DMS 273 treated with DMSO at 0.1 percent for 48 hours (cell line): ENCODE measurements at places on chromosomes 1 and 21.

- no peak for DNase-seq
These were observed 13.6 kb downstream of the CSTB start for GRCh38 chr21:43762303-43763128.

DNA sequence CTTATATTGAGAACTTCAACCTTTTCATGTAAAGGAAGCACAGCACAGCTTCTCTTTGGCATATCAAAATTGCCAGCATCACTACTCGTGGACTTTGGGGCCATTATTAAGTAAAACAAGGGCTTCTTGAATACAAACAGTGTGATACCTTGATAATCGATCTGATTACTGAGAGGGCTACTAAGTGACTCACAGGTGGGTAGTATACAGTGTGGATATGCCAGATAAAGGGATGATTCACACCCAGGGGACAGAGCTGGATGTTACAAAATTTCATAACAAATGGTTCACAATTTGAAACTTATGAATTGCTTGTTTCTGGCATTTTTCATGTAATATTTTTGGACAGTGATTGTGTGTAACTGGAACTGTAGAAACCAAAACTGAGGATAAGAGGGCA lies 15.4 kb downstream of the HDAC1 start:
- no peak for DNase-seq

DNA sequence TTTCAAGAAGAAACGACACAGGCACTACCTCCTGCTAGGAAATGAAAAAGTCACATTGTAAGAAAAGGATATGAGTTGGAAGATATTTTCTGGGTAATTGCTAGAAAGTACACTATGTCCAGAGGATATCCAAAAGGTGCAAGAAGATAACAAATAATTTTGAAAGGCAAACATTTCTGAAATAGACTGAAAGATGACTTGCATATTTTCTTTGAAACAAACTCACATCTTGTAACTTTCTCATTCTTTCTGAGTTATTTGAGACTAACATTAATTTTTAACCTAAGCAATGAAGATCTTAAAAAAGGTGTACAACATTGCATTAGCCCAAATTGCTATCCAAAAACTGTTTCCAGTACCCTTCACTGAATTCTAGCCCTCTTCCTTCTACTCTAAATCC lies 79.6 kb upstream of the KCTD3 start:
- DNase-seq: no peak

DNA sequence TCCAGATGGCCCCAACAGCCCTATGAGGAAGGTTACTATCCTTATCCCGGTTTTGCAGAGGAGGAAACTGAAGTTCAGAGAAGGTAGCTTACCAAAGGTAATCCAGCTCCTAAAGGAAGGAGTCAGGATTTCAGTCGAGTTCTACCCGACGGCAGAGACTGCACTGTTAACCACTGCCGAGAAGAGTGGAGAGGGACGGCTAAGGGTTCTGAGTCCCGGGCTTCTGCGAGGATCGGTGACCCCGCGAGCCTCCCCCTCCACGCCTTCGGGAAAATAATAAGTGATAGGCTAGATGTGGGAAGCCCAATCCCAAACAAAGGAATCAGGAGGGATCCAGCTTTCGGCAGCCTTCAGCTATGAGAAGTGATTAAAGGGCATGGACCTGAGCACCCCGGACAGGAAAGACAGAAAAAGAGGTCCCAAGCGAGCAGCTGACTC lies 587 bp downstream of the TMEM53 start:
- no peak for DNase-seq

- no peak for DNase-seq
These were observed 45.2 kb upstream of the CNTN2 start for GRCh38 chr1:204997591-204998355.
